ENCODE measurements at places on chromosomes 1 and 21. TPM values are rescaled to one million over a fixed set of nuclear protein-coding genes. Genes with fewer than 3 reads are reported as not detected.

The KMO gene
- 1.0 TPM for total RNA-seq

The ANGPTL3 gene
- total RNA-seq, result not detected

The GSTM2 gene
- 8.9 TPM for total RNA-seq

The MAN1A2 gene
- total RNA-seq, result 23.1 TPM

The LAX1 gene
- total RNA-seq, result 0.06 TPM

The C8A gene
- total RNA-seq, result not detected

The NBPF6 gene
- total RNA-seq, result not detected

DNA sequence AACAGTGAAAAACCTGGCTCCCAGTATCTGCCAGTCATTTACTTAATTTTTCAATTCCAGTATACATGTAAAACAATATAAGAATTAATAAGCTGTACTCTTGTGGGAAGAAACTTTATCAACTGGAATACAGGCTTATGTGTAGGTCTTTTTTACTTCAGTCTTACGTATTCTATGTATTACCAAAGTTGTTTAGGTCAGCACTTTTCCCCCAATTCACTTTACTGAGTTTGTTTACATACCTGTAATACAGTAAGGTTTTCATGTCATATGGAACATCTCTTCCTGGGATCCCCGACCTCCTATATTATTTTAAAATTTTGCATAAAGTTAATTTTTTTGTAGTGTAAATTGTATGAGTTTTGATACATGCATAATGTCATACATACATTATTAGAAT lies 181.8 kb upstream of the OLFM3 start:
- no peak for DNase-seq

DNA sequence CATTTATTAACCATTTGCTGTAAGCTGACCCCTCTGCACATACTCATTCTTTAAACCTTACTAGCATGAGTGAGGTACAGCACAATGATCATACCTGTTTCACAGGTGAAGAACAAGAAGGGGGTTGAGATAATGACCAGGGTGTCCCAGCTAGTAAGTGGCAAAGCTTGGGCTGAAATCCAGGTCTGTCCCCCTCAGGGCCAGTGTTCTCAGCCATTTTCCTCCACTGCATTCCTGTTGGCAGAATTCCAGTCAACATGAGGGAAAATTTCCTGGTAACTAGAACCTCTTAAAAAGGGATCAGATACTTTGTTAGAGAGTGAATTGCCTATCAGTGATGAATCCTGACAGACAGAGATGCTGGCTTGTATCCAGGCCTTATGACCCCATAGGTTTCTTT lies 48.1 kb downstream of the SPATA46 start:
- DNase-seq, result no peak

DNA sequence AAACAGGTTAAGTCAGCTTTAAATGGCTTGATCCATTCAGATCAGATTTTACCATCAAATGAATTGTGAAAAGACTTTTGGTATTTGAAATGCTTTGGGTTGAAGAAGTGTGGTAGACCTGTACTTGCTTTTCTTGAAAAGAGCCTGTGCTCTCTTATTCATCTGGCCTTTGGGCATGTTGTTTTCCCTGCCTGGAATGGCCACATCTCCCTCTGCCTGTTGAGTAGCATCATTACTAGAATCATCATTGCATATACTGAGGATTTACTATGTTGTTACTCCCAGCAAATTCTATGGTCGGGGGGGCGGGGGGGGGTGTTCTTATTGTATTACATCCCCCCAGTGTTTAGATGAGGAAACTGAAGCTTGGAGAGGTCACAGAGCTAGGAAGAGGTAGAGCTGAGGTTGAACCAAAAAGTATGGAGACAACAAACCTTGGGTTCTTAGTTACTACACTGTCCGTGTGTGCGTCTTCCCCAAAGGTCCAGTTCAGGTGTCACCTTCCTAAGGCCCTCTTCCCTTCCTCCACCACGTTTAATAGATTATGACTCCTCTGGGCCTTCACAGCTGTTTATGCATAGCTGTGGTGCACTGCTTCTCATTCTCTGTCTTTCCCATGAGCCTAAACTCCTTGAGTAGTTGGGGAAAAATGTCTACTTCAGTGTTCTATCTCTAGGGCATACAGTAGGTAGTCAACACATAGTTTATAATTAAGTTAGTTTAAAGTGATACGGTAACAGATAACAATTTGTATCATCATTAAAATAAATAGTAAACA lies 246.4 kb upstream of the HOOK1 start:
- no peak for DNase-seq

DNA sequence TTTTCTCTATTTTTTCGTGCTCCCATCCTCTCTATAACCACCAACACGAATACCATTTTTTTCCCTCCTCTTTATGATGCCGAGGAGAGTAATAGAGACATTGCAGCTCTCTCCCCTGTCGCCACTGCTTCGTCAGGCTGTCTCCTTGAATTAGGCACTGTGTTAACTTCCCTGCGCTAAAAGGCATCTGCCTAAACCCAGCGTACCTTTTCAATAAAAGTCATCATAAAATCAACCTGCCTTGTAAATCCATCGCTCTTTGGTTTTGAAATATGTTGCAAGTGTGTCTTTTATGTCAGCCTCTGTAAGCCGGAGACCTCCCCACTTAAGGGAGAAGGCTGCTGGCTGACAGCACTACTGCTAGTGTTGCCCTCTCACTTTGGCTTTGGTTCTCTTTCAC lies 8.7 kb downstream of the RNF220 start:
- DNase-seq, result no peak

GRCh38 chr1:216523449-216524190 lies 100.4 kb upstream of the USH2A start:
- DNase-seq, result no peak

DNA sequence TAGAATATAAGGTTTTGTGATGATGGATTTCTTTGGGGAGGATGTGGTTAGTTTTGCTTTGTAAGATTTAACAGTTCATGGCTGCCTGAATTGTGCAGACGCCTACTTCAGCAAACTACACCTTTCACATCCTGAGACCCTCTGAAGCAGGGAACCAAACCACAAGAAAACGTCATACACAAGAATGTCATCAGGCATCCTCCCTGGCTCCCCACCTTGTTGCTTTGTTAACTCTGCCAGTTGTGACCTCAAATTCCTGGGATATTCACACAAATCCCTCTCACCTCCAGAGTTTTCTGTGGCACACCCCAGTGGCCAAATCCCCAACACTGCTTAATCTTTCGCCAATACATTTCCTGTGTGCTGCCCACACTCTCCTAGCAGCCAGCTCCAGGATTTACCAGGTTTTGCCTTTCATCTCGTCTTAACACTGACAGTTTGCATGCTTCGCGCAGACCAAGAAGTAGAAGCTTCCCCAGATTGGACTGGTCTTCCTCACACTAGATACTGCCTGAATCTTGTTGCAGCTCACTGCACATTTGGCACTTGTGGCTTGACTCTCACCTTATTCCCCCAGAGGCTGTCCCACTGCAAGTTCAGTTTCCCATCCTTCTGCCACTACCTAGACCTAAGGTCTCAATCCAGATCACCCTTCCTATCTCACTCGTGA lies 51.1 kb upstream of the CTTNBP2NL start:
- DNase-seq, result no peak

DNA sequence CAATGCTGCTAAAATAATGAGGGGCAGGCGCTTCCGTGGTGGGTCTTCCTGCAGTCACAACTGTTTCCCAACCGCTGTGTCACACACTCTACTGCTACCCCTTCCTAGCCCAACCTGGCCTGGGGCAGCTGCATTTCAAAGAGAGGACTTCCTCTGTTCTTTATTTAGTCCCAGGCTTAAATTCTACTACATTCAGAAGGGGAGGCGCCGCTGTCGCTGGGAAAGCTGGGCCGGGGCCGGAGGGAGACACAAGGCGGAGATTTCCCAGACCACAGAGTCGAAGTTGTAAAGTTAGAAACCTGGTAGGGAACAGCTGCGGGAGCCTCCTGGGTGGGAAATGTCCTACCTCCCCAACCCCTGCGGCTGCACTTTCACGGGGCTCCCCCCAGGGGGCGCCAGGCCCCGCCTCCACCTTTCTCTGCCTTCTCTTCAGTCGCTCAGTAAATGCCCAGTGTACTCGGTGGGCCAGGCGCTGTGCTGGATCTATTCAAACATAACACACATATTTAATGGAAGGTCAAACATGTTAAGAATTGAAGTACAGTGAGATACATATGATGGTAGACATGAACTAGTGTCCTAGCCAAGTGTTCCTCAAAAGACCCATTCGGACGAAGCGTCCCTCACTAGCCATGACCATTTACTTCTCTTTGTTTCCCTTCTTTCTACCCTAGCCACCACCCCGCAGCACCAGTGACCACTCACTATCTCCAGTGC lies 23.1 kb downstream of the DYRK3 start:
- no peak for DNase-seq

DNA sequence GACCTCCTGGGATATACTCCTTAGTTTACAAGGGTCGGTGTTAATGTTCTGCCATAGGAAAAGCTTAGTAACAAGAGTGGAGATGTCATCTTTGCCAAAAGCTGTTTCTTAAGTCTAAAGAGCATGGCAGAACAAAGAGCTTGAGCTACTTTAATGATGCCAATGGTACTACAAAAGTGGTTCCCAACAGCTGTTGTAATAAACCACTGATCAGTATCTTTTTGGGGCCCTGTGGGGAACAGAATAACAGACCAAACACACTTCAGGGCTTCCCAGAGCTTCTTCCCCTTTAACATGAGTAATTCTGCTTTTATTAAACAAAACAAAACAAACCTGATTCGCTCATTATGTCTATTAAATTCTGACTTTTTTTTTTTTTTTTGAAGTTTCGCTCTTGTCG lies 116.3 kb downstream of the NCAM2 start:
- no peak for DNase-seq

DNA sequence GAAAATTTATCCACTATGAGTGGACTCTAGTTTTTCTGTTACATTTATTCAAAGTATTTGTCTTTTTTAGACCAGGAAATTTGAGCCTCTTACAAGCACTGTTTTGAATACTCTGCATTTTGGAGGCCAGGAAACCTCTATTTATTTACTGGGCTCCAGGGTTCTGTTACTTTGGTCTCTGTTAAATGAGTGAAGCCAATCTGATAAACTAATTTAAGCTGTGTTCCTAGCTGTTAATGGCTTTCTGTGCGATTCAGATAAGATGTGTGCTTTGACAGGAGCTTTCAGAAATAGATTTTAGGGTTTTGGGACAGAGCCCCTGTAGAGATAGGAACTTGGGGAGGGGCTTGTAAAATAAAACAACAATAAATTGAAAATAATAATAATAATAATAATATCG lies 23.9 kb downstream of the ACKR1 start:
- no peak for DNase-seq

- no peak for DNase-seq
Measured at GRCh38 chr1:187876775-187877174, 1048.0 kb downstream of the PLA2G4A start.

- DNase-seq, result no peak
Measured at GRCh38 chr1:16984717-16985116, 4.3 kb upstream of the MFAP2 start.

DNA sequence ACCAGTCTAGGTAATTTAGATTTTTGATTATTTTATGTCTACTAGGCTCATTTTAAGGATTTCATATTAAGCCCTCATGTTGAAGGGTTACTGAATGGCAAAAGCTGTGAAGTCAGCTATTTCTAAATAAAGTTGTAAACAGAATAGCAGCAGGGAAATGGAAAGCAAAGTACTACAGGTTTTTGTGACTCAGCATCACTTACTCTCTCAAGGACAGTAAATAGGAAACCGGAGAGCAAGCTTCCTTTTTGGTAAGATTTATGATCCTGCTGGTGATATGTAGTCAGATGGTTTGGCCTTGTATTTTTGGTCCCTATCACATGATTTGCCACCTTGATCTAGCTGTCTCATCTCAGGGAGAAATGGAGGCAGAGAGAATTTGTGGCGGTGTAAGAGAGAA lies 226.0 kb downstream of the RPS6KC1 start:
- DNase-seq, result no peak

All from epithelial cell of proximal tubule (primary cell).